ENCODE measurements at places on chromosomes 7 and 10.

DNA sequence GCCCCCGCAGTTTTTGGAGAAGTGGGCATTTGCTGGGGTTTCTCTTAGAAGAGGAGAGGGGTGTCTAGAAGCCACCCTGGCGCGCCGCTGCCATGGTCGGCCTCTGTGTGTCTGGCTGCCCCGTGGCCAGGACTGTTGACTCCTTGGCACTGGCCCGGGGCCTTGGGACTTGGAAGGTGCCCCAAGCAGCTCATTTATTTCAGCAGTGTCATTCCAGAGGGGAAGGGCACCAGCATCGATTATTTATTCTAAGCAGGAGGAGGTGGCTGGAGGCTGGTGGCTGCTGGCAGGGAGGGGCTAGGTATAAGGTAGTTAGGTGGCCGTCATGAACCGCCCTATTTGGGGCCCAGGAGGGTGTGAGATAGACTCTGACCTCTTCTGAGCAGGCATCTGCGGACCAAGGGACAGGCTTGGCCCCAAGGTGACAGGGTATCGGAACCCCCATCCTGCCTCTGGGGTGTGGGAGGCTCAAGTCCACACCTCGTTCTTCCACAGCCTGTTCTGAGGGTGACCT is 1.6 kb downstream of the GTF2IRD1 start:
- DNase-seq, result no peak

DNA sequence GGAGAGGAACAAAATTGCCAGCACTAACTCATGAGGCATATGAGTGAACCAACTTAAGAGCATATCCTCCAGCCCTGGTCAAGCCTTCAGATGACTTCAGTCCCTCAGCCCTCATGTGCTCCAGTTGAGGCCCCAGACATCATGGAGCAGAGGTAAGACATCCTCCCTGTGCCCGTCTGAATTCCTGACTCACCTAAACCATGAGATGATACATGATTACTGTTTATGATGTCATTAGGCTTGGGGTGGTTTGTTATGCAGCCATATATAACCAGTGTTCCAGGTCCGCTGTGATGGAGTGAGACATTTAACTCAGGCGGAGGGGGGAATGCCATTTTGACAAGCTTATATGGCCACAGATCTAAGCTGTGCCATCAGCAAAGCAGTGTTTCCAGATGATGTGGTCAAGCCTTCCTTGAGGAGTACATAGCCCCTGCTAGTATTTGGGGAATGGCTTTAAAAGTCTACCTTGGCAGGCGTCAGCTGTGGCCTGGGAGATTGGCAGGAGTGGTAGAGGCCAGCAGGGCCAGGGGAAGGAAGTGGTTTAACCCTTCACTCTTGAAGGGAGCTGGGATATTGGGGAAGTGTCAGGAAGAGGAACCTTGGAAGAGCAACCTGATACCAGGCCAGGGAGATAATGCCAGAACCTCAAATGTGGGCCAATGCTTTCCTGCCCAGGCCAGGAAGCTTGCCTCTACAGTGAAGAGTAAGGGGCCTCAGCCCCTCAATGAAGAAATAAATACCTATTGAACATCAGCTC is 343.0 kb upstream of the PODXL start:
- DNase-seq, result no peak

DNA sequence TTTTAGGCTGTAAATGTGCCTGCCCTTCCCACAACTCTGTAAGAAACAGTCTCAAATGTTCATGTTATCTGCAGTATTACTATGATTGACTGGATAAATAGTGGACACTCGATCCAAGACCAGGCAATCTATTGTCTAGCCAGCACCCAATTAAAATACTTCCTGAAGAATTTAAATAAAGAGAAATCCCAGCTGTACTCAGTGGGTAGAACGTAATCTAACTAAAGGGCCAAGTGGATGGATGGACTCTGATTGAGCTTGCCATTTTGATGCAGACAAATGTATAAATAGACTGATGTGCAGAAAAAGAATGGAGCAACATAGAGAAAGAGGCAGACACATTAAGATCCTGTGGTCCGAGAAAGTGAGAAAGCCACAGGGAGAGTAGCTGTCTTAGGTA is 158.0 kb downstream of the IPMK start:
- no peak for DNase-seq

DNA sequence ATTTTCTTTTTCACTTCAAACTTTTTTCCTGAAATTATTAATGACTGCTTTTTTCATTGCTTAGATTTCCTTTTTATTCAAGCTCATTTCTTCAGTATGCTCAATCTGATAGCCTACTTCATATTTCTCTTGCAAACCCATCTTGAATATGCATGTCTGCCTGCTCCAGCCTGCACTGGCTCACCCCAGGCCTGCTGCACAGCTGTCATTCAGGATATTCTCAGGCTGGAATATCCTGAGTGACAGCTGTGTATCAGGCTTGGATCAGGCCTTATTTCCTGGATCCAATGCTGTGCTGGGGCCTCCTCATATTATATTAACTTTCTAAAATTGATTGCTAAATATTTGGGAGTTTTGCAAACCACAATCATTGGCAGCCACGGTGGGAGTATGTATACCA is 120.2 kb upstream of the TNS3 start:
- no peak for DNase-seq

DNA sequence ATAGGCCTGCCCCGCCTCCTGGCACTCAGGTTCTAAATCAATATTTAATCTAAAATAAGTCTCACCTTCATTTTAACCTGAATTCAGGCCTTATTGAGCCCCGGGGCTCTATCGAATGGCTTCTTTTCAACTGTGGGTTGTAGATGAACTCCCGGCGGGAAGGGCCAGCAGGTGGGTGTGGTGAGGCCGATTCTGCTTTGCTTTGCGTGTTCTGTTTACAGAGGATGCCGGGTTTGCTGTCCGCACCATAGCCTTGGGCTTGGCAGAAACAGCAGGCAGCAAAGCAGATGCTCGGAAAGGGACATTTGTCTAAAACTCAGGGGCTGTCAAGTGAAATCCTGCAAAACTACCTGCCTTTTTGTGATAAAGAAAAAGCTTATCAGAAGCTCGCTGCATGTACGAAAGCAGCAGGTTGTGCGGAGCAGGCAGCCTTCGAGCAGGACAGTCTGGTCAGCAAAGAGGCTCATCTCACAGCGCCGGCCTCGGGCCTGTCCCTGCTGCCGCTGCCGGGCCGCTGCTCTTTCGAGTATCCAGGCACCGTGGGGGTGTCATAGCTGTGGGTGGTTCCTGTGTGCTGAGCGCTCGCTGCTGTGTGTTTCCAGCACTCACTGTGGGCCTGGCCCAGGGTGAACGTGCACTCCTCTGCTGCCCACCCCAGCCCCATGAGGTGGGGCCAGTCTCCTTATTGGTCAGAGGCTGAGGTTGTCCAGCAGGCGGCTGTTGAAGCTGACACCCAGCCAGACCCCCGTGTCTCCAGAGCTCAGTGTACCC is 434.8 kb upstream of the FOXK1 start:
- no peak for DNase-seq

DNA sequence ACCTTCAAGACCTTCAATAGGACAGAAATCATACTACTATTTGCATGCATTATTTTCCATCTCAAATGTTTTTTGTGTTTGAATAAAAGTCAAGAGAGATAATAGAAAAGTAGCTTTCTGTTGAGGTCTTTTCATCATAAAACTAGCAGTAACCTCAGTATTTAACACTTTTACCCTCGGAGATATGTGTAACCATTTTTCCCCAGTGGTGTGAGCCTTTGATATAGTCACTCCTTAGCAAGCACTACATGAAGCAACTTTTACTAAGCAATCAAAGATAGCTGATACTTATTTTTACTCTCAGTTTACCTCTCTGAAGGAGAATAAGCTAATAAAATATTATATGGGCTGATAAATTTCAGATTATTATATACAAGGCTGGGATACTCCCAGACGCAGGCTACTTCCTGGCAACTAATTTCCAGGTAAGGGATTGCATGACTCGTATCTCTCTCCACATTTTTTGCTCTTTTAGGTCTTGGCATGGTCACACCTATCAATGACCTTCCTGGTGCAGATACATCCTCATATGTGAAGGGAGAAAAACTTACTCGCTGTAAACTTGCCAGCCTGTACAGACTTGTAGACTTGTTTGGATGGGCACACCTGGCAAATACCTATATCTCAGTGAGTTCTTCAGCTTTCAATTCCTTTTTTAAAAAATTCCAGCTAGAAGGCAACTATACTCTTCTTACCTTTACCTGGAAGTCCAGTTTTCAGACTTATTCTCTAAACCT is 91.5 kb upstream of the MXI1 start:
- no peak for DNase-seq

DNA sequence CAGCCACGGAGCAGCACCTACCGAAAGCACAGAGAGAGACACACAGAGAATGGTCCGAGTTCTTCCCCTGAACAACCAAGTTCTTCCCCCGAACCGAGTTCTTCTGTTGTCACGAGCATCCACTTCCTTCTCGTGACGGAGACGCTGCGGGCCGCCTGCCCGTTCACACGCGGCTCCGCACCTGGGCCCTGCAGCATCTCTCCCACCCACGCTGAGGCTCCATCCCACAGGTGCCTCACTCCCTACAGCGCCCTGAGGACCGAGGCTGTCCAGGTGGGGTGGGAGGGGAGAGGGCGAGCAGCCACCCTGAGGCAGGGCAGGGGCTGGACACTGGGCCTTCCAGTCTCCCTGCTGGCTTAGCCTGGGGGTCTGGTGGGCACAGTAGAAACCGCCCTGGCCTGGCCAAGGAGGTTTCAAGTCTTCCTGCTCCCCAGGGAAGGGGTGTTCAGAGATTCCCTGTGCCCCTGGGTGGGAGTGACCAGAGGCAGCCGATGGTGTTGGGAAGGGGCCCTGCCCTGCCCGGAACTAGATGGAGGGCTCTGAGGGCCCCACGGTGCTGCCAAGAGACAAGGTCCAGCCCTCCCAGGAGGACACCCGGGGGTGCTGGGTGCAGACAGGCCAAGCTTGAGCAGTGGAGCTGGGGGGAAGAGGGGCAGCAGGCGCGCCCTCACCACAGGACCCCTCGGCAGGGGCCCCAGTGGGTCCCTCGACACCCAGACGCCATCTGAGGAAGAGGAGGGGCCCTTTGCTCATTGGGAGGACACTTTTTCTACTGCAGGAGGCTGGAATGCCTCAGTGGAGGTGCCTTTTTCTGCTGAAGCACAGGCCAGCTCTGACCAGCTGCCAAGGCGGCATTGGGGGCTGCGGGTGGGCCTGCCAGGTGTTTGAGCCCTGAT is 5.2 kb upstream of the NKX6-2 start:
- DNase-seq, result no peak

DNA sequence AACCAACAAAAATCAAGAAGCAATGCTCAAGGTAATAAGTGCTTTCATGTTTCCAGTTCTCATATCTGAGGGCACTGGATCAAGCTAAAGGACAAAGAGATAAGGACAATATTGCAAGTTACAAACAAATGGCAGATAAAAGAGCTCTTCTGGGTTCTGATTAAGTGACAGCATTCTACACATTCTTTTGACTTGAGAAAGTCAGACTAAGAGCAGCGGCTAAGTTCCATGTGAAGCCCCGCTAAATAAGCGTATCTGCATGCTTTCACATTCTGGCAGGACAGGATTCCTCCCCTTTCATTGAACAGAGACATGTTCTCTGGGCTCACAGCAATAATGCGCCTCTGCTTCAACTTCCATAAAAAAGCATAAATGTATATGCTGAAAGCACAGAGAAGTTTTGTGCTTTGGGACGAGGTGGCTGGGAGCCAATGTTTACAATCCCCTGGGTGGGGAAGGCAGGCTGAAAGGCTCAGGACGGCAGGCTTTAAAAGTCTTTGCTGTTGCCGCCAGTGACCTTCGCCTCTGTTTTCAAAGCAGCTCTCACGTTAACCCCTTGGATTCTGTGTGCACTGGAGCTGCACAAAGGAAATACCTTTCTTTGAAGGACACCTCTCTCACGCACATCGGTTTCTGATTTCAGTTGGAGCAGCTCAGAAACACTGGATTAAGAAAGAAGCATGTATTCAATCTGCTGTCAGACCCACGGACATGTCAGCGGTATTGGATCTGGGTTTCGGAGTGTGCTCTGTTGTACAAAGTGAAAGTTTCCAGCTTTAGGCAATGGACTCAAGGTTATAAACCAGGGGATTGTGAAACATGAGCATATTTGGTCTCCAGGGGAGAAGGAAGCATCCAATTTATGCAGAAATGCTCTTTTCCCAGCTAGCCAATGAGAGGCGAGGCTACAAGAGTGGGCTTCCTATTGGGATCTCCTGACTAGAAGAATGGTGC is 105.4 kb upstream of the FAM133B start:
- no peak for DNase-seq

GRCh38 chr10:6396226-6396625 is 183.8 kb downstream of the PRKCQ start:
- no peak for DNase-seq

GRCh38 chr7:17185690-17186070 is 112.8 kb upstream of the AHR start:
- no peak for DNase-seq

DNA sequence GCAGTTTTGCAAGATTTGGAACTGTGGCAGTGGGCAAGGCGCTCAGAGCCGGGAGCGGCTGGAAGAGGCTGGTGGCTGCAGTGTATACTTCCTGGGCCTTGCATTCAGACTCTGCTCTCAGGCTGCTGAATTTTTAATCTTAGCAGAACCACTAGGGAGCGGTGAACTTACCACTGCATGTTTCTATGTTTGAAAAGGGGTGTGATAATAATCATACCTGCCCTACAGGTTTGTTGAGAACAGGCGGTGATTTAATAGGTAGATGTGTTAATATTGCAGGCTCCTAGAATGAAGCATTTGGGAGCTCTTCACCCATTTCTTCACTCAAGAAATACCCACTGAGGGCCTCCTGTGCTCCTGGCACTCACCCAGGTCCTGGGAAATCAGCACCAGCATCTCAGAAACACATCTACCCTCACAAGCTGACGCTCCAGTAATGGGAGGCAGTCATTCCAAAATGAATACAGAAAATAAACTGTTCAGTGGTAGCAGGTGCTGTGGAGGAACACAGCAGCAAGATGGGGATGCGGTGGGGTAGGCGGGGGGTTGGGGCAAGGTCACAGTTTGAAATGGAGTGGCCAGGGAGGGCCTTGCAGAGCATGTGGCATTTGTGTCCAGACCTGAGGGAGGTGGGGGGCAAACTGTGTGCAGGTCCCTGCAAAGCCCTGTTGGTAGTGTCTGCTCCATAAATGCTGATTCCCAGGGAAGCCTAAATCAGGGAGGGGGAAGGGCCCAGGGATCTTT is 41.0 kb downstream of the VWA2 start:
- no peak for DNase-seq

DNA sequence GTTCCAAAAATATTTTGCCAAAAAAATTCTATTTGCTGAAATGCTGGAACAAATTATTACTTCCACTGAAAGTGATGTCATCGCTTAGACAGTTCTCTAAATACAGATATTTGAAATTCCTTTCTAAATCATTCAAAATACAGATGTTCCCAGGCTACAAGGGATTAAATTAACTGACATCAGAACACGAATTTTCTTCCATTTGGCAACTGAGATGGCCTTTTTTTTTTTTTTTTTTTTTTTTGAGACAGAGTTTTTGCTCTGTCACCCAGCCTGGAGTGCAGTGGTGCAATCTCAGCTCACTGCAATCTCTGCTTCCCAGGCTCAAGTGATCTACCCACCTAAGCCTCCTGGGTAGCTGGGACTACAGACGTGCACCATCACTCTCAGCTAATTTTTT is 57.0 kb downstream of the P4HA1 start:
- no peak for DNase-seq
